ENCODE measurements at places on chromosomes 1 and 21.

GRCh38 chr1:44819196-44819607 lies 10.9 kb downstream of the BTBD19 start:
- no peak for DNase-seq

DNA sequence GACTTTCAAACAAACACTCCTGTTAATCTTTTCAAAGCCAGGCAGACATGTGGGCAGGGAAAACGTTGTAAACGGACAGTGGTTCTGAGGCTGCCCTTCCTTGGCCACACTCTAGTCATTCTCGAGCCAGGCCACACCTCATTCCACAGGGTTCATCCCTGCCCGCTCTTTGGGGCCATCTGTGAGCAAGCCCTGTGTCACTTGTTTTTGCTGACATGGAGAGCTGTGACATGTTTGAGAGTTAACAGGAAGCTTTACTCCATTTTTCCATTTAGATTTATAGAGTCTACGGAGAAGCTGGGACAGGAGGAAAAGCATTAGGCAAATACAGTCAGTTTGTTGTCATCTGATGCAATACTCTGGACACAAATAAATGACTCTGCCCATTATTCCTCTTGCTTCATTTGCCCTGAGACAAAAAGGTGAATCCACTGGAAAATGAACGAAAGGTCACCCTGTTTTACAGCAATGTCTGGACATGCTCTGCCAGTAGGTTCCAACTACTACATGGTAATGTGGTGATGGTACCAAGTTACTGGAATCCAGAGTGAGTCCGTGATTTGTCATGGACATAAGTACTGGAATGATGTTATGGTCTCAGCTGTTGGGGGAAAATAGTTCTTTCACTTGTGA lies 126.9 kb downstream of the CLIC6 start:
- DNase-seq = no peak

- no peak for DNase-seq
These were observed 745 bp downstream of the RCSD1 start for GRCh38 chr1:167630568-167631385.

DNA sequence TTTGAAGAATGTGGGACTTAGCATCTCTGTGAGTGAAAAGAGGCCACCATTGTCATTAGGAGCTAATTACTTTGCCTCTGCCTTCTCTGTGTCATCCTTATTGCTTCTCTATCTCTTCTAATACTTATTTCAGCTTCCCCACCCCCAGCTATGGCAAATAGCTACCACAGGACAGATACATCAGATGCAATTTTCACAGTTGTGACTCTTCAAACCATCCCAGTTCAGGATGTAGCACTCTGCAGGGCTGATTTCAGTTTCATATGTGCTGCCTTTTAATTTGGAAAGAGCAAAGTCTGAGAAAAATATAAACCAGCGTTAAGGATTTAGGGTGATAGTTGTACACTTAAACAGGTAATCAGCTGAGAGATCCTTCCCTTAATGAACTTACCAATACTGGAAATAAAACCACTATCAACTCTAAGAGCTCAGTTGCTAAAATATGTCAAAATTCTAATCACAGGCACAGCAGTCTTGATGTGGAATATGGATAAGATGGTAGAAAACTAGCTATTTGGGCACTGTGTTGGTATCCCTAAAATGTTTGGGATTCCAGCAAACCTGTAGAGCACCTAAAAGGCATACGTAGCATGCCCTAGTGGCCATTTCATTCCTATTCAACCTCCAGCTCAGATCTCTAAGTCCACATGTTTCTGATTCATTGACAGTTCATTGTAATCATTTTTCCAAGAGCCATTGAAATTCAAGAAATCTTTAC lies 148.4 kb downstream of the SYT2 start:
- no peak for DNase-seq

DNA sequence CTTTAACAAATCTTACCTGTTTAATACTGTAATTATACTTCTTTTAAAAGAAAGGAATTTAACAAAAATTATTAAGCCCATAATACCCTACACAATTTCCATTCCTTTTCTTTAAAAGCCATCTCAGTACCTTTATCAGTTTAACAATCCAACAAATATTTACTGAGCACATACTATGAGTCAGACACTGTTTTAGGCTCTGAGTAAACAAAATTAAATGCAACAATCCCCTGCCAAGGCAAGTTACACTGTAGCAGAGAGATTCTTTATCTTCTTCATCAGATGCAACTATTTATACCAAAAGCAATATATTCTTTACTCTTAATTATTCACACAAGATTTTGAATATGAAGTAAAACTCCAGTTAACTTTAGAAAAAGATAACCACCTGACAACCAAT lies 12.0 kb downstream of the DENND1B start:
- no peak for DNase-seq

GRCh38 chr1:57644667-57645066 lies 220.8 kb upstream of the DAB1 start:
- DNase-seq = no peak

GRCh38 chr1:241776911-241777310 lies 71.1 kb upstream of the EXO1 start:
- no peak for DNase-seq

DNA sequence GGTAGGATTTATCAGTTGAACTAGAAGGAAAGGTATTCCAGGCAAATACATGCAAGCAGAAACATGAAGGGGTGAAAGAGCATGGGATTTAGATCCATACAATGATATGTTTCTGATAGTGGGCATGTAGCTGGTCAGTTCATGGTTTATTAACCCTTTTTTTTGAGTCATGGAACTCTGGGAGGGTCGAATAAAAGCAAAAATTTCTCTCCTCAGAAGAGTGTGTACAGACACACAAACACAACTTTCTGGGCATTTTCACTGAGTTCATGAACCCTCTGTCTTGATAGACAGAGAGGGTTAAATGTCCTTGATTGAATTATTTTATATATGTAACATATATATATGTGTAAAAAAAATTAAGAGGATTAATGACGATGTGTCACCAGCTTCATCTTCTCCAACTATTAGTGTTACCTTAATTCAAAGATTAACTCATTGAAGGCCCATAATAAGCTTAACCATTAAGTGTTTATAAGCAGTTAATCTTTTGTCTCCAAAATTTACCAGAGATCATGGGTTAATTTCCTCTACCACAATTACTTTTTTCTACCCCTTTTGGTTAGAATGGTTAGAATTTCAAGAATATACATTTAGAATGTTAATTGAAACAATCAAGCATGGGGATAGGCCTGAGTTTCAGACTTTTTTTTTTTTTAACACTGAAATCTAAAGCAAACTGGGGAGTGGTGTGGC lies 4.6 kb downstream of the JUN start:
- DNase-seq = no peak

- DNase-seq = no peak
These were observed 3.1 kb upstream of the DDAH1 start for GRCh38 chr1:85467929-85468540.

GRCh38 chr1:1956101-1956500 lies 37.0 kb upstream of the TMEM52 start:
- DNase-seq = no peak
